ENCODE measurements at places on chromosomes 5 and 9. TPM values are rescaled to one million over a fixed set of nuclear protein-coding genes. Genes with fewer than 3 reads are reported as not detected.

The EIF4EBP3 gene
- 8.6 TPM for total RNA-seq

The PLPP7 gene
- 3.3 TPM for total RNA-seq

The INSL4 gene
- total RNA-seq, result not detected

The NR2F1 gene
- 49.5 TPM for total RNA-seq

DNA sequence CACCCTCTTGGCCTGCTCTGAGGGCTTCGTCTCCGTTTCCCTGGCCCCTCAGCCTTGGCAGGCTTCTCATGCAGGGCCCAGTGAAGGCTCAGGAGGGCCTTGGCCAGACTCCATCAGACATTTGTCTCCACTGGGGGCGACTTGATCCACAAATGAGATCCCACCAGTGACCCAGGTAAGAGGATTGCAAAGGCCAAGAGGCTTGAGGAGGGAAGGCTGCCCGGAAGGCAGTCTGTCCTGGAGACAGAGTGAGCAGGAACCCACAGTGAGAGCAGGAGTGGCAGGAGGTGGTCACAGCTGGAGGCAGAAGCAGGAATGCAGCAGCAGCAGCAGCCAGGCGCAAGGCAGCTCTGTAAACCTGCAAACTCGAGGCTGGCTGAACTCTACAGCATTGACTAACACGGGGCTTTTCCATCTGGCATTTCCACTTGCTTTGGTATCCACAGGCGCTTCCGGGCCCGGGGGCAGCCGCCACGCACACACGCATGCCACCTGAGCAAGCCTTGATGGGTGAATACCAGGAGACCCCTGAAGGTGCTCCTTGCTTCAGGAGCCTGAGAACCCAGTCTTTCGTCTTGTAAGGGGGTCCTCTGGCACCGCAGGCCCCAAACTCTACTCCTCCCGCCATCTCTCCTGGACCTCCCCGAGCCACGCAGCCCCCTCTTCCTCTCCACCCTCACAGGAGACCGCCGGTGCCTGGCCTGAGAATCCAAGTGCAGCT is 14.7 kb downstream of the MGAT1 start:
- H3K4me3 ChIP-seq, result no peak overlapping the region
- peaks cover 18% of the 10 kb centered on the region for H3K4me1 ChIP-seq
- no peaks in the 10 kb centered on the region for H3K27me3 ChIP-seq
- H3K27ac ChIP-seq, result no peak overlapping the region
- no peak for DNase-seq

DNA sequence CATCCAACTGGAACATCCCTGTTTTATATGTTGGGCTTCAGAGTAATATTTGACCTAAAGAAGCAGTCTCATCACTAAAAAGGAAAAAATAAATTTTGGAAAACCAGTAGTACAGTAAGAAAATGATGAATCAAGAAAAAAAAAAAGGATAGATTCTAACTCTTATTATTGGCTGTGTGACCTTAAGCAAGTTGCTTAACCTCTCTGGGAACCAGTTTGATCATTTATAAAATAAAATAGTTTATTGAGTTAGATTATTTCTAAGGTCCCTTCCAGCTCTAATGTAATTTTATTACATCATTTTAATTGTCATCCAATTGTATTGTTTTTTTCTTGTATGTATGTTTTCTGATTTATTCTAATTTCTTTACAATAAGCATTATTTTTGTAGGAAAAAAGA is 127.0 kb downstream of the PRELID2 start:
- no peak for DNase-seq
- no peak overlapping the region for H3K27ac ChIP-seq
- H3K27me3 ChIP-seq, result no peaks in the 10 kb centered on the region
- H3K4me1 ChIP-seq, result no peaks in the 10 kb centered on the region
- no peaks in the 10 kb centered on the region for H3K36me3 ChIP-seq

DNA sequence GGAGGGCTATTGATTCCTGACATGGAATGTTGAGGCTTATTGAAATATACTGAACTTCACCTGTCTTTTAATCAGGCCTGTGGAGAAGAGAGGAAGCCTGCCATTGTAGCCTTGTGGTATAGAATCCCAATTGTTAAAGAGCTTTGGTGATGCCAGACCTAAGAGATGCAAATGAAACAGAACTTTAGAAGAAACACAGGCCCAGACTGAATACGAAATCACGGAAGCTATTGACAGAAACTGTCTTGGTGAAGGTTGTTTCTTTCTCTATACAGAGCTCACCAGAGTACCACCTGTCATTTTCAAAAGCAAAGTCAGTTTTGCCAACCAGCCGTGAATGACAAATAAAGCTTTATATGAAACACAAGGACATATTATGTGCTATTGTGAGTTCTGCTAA is 660.3 kb downstream of the ISL1 start:
- H3K36me3 ChIP-seq, result no peaks in the 10 kb centered on the region
- DNase-seq, result no peak
- no peaks in the 10 kb centered on the region for H3K4me1 ChIP-seq
- H3K4me3 ChIP-seq, result no peak overlapping the region

DNA sequence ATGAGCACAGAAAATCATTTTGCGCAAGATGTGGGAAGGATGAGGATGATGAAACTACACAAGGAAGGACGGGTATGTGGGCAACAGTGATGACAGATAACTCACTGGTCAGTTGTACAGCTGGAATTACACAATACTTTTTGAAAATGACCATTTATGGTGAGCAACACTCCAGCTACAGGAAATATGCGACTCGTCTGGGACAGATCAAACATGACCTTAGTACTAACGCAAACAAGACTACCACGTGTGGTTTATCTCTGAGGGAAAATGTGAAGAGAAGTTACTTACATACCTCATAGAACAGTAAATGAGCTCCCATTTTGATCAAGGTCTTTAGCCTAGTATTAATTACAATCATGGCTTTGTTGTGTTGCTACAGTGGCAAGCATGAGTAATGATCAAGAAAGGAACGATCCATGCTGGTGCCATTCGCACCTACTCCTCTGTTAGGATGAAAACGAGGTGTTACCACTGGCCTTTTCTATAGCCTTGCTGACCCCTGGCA is 456.9 kb downstream of the BNC2 start:
- H3K4me1 ChIP-seq, result no peaks in the 10 kb centered on the region
- DNase-seq, result no peak
- H3K27ac ChIP-seq, result no peak overlapping the region

All from Panc1 (cell line).